ENCODE measurements at places on chromosomes 3 and 15.

DNA sequence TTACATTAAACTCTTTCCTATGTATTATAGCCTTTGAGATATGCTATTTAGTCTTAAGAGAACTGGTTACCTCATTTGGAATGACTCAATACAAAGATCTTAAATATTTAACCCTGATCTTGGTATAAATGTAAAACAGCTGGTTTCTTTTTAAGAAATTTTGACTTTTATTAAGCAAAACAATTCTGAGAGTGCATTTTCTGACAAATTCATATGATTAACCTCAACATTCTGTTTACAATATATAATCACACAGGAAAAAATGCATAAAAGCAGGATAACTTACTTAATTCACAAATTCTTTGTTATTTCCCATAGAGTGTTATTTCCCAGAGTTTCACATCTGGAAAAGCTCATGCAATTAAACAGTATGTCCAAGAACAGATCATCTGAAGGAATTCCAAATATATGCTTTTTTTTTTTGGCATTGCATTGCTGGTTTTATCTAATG lies 400.4 kb upstream of the THBS1 start:
- DNase-seq = no peak

DNA sequence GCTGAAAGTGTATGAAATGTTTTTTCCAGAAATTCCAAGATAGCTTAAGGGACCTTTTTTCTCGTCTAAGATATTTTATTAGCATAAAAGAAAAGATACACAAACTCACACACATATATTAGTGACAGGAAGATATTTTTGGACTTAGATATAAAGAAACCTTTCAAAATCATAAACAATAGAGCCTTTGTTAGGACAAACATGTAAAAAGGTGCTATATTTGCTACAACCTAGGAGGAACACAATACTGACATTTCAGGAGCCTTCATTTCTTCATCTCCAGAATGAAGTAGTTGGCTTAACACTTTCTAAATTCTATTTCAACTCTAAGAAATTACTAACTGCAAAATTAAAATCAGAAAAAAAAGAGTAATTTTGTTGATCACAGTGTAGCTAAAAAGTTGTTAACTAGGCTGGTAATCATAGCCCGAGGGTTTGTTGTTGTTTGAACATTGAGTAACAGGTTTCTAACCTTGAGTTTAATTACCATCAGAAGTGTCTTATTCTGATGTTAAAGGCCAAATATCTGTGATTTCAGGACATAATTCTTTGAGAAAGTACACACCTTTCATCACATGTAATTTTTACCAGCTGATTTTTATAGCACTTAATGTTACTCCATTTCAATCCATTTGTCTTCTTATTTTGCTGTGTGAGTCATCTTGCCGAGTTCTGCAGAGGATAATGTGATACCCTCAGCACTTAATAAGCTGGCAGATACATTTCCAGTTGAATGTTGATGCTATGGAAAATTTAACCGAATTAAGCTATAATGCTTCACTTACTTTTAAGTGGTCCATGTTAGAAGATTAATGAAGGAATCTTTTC lies 97.3 kb downstream of the MBNL1 start:
- no peak for DNase-seq

GRCh38 chr3:149280671-149281349 lies 52.6 kb downstream of the TM4SF18 start:
- no peak for DNase-seq

DNA sequence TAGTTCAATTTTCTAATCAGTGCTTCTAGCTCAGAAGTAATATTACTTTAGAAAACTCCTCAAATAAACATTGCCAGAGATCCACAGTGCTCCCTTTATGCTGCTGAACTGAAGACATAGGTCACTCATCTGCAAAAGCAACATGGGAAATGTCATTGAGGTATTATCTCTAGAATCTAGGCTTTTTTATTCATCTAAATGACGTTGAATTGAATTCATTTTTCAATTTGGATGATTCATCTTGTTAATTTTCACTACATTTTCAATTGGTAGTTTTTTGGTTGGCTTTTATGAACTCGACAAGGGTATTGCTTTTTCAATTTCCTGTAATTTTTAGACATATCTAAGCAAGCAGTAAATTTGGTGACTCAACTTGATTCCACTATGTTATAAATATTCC lies 275.4 kb downstream of the NFKBIZ start:
- DNase-seq = no peak

- DNase-seq = no peak
Measured at GRCh38 chr3:108209579-108209978, 12.6 kb downstream of the IFT57 start.

- peak; percentile 2 for DNase-seq
Measured at GRCh38 chr3:69052472-69052898, 352 bp upstream of the TMF1 start.

Data from LoVo (cell line).